Activated T-cell treated with anti-CD3 and anti-CD28 coated beads, Interleukin-2, amount 50 U/mL, for 4 hours (primary cell): ENCODE measurements at places on chromosomes 6 and 20. TPM values are rescaled to one million over a fixed set of nuclear protein-coding genes. Genes with fewer than 3 reads are reported as not detected.

GINS1 gene
- total RNA-seq: 25.4 TPM

EDN3 gene
- not detected for total RNA-seq

SOX18 gene
- total RNA-seq: 0.24 TPM

DNA sequence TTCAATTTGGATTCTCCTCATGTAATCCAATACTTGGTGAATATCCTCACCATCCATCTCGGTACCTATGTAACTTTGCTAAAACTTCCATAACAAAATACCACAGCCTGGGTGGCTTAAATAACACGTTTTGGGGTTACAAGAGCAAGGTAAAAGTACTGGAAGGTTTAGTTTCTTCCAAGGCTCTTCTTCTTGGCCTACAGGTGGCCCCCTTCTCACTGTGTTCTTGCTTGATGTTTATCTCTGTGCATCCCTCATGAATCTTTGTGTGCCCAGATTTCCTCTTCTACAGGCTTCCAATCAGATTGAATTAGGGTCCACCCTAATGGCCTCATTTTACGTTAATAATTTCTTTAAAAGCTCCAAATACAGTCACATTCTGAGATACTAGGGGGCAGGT, 163.3 kb upstream of the HCRTR2 start:
- DNase-seq: no peak
